ENCODE measurements at places on chromosomes 1 and 21. TPM values are rescaled to one million over a fixed set of nuclear protein-coding genes. Genes with fewer than 3 reads are reported as not detected.

The WDR4 gene
- total RNA-seq: 25.0 TPM

The ADAM30 gene
- total RNA-seq: not detected

The IQCC gene
- total RNA-seq: 5.1 TPM

The LCE2B gene
- total RNA-seq: not detected

The OR10Z1 gene
- not detected for total RNA-seq

The FABP3 gene
- 129 TPM for total RNA-seq

The TEX38 gene
- total RNA-seq: 0.66 TPM

The ATXN7L2 gene
- 13.1 TPM for total RNA-seq

The HTR6 gene
- total RNA-seq: 3.3 TPM

The MTF2 gene
- 25.4 TPM for total RNA-seq

The C1orf210 gene
- not detected for total RNA-seq

The TFAP2E gene
- 12.2 TPM for total RNA-seq

The MIER1 gene
- total RNA-seq: 34.9 TPM

The ZNF683 gene
- total RNA-seq: not detected

The OPRD1 gene
- 19.8 TPM for total RNA-seq

The CHIT1 gene
- total RNA-seq: 2.0 TPM

The CGN gene
- 9.0 TPM for total RNA-seq

The GPR161 gene
- total RNA-seq: 12.6 TPM

The RGS18 gene
- 1.1 TPM for total RNA-seq

The OR2T29 gene
- not detected for total RNA-seq

All from dorsolateral prefrontal cortex (tissue), 122 donors.